CD8-positive, alpha-beta T cell (primary cell): ENCODE measurements at places on chromosomes 12 and 14.

GRCh38 chr12:54421175-54421878 lies 2.3 kb upstream of the ITGA5 start:
- DNase-seq: no peak

- no peak for DNase-seq
Observed at GRCh38 chr12:25472453-25472852, 80.6 kb downstream of the LMNTD1 start.

- no peak for DNase-seq
Observed at GRCh38 chr12:56282030-56282429, 15.3 kb downstream of the COQ10A start.

DNA sequence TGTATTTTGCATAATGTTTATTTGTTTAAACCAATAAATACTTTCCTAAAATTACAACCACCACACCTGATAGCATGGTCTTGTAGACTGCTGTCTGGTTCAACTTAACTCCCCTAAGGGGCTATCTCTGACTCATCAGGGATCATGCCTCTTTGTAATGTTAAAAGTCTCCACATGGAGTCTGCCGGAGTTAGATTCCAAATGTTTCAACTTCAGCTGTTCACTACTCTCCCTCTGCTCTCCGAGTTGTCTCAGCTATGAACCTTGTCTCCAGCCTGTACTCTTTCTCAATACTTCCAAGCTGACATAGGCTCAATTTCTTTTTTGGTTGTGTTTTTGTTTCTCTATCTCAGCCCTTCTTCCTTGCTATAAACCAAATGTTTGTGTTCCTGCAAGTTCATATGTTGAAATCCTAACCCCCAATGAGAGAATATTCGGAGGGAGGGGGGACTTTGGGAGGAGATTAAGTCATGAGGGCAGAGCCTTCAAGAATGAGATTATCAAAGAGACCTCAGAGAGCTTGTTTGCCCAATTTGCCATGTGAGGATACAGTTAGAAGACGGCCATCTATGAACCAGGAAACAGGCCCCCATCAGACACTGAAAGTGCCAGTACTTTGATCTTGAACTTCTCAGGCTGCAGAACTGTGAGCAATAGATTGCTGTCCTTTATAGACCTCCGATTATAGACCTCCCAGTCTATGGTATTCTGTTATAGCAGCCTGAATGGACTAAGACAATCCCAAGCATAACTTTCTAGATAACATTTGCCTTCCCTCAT lies 858.2 kb downstream of the VRK1 start:
- DNase-seq: no peak

DNA sequence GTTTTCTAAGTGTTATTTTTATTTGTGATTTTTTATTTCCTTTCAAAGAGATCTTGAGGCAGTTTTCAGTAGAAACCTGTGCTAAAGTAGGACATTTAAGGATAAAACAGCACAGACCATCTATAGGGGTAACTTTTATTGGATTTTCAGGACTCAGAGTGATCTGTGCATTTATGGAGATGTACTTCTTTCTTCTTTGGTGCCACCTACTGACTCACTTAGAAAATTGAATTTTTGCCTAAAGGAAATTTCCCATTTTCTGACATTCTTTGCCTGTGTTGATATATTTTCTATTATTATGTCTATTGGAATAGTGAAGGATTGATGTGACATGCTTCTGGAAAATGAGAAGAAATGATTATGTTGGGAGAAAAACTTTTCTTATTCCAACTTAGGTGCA lies 113.0 kb downstream of the UNC79 start:
- no peak for DNase-seq

DNA sequence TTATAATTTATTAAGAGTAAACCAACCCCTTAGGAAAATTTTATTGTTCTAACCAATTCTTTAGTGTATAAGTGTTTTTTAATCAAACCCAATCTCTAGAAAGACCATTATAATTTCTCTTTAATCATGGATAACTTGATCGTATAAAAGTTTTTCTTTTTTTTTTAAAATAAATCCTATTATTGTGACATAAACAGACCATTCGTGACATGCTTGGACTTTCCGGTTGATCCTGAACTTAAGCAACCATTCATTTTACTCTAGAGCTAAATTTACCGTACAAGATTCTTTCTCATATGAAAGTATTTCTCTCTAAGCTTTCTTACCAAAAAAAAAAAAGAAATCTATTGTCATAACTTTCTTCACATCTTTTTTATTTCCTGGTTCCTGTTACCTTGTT lies 32.6 kb upstream of the SLC38A4 start:
- DNase-seq: no peak

GRCh38 chr12:857611-858010 lies 91.9 kb downstream of the RAD52 start:
- DNase-seq: no peak

GRCh38 chr12:94970560-94970959 lies 32.9 kb downstream of the NDUFA12 start:
- no peak for DNase-seq

DNA sequence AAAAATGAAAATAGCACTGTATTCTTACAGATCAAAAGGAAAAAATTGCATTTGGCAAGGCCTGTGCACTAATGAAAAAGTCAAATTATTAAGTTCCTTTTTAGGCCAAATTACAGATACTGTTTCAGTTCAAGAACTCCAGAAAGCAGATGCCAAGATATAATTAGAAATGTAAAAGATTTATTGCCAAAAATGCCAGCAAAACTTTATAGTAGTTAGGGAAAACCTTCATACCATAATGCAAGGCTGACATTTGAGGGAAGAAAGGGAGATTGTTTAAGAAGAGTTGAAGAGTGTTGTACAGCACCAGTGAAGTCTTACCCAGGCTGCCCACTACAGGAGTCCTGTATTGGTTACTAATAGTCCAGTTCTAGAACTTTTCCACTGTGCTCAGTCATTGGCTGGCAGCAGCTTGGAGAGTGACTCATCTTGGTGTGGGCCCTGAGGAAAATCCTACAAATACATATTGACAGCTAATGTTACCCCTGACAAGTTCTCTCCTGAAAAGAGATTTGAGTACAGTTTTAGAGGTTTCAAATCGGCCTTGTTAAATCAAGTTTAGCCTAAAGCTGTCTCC lies 600.4 kb downstream of the C12orf50 start:
- no peak for DNase-seq

DNA sequence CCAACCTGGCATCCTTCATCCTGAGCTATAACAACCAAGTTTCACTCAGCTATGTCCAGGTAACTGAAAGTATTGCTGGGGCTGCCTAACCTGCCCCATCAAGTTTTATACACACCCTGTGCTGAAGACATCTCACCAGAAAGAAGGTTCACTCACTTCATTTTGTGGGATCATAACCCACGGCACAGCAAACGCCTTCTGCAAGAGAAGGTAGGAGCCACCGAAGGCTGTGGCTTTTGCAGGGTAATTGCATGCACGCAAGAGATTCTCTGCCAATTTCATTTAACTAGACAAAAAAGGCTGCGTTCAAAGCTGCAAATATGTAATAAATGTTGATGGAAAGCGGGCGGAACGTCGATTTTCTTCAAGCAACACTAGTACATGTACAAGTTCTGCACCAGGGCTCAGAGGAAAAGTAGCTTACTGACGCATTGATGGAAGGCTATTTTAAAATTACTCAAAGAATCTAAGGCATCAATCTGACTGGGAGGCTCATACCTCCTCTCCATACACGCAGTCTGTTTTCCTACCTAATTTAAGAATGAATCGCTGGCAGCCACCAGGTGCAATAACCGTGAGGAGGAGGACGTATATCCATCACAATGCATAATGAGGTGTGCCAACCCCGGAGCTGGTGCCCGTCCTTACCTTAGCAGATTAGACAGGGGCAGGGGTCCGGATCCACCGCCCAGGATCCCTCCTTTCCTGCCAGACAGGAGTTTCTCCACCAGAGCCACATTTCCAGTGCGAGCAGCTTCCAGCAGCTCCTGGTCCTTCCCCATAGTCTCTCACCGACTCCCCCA lies 1.1 kb downstream of the ANKS1B start:
- no peak for DNase-seq

DNA sequence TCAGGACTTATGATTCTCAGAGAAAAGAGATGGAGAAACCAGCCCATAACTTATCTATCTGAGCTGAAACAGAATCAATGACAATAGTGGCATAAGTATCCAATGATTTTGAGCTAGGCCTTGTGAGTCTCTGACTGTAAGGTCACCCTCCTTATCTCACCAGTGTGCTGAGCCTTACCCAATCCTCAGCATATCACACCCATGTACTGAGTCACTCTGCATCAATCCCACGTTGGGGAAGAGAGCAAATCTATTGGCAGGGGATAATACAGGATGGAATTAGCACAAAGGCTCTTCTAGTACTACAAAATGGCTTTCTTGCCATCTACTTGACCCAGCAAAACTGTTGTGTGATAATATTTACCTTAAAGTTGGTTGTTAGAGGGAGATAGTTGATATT lies 997.8 kb downstream of the NRXN3 start:
- DNase-seq: no peak

DNA sequence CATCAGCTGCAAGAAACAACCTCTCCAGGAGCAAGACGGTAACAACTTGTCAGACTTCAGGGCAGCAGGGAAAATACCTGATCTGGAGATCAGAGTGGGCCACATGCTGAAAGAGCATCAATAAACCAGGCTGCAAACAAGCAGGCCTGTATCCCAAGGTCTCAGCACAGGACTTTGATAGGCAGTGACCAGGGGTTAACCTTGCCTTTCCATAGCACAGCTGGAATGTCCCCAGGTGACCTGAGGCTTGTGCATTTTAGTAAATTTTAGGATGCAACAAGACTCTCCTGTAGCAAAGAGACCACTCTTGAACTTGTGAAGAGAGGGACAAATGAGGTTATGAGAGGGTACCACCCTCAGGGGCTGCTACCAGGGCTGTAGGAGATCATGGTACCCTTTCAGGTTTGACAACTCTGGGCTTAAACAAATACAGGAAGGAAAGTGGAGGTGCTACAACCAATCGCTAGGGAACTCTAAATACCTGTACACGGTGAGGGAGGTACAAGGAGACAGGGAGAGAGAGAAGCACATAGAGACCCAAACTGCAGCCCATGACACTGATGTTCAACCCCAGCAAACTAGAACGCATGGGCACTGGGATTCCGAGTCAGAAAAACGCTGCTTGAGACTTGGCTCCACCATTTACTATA lies 95.4 kb upstream of the EVL start:
- no peak for DNase-seq

GRCh38 chr12:116138364-116138763 lies 139.1 kb downstream of the MED13L start:
- DNase-seq: no peak

DNA sequence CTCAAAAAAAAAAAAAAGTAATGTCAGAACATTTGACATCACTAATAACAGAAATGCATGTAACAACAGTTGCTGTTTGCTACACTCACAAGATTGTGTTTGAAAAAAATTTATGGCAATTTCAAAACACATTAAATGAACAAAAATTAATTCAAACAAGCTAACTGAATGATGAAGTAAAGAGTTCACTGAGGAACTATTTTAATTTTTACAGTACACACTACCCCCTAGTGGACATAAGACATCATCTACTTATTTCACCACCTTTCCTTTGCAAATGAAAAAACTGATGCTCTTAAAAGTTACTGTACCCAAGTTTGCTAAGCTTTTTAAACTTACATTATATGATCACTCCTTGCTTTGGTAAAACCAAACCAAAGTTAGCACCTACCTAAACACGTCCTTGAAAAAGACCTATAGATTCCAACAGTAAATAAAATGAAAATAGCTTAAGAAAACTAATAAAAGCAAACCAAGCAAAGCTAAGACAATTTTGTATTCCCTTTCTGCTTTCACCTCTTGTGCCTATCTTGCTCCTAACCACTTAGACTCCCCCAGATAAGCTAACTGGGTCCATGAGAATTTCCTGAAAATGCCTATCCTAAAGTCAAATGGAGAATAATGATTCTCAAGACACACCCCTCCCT lies 22.2 kb downstream of the UBE2N start:
- no peak for DNase-seq

GRCh38 chr14:34671716-34672115 lies 41.8 kb upstream of the SNX6 start:
- DNase-seq: no peak

DNA sequence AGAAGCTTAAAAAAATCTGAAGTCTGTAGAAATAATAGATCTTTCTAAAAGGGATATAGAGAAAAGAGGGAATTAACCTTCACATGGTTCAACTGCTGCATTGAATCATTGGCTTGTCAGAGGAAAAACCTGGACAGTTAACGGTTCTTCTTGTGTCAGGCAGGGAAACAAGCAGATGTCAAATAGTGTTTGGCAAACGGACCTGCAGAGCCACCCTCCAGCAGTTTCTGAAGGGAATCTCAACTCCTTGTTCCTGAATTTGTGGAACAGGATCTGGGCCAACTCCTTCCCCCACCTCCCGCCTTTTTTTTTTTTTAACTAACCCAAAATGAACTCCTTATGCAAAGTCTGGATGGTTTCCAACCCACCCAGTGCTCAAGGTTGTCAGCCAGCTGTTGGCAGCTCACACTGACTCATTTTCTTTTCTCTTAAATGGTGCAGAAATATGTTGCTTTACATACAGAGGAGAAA lies 187.3 kb downstream of the CAND1 start:
- no peak for DNase-seq

- DNase-seq: peak; percentile 74
Observed at GRCh38 chr12:48189331-48190125, 6.1 kb downstream of the CCDC184 start.

DNA sequence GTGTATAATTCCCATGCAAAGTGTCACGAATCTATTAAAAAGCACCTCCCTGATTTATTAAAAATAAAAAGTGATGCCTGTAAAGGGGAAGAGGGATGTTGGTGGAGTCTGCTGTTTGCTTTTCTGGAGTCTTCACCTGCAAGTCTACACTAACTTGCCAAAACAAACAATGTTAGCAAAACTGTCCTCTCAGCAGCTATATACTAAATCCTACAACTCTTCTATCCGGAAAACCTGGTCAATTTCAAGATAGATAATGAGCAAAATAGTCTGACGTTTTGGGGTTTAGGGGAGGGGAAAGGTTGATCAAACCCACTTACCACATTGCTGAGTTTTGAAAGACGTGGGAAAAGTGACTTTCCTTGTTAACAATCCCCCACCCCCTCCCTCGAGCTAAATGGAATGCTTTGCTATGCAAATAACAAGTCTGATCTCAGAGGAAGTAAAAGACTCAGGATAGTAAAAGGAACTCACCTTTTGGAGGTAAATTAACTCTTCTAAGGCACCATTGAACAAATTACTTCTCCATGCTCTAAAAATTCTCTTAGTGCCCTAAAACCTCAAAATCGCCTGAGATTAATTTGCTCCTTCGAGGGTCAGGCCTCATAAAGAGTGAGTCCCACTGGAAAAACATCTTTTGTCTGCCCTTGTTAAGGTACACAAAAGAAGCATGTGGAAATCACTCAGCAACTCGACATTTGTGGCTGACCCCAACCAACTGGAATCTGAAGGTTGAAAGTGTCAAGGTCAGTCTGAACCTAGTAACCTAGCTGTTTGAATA lies 13.5 kb downstream of the BMP4 start:
- DNase-seq: no peak

DNA sequence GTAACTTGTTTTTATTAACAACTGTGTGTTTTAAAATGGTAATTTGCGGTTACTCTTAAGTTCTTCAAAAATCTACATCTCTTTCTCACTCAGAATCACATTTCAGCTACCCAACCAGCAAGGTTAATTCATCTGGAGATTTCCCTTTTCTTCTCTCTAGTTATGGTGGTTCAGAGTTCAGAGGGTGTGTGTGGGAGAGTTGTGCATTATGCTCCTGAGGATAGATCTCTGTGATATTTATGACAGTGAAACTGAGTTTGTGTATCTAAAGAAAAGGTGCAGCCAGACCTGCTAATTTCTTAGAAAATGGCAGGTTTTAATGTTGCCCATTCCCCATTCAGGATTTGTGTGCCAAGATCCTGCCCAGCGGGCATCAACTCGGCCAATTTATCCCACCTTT lies 73.8 kb downstream of the TTLL5 start:
- no peak for DNase-seq

- DNase-seq: no peak
Observed at GRCh38 chr14:31380106-31380505, 40.2 kb downstream of the HEATR5A start.
